ENCODE measurements at places on chromosomes 7 and 10.

- DNase-seq, result no peak
Measured at GRCh38 chr7:69781412-69781846, 183.2 kb downstream of the AUTS2 start.

DNA sequence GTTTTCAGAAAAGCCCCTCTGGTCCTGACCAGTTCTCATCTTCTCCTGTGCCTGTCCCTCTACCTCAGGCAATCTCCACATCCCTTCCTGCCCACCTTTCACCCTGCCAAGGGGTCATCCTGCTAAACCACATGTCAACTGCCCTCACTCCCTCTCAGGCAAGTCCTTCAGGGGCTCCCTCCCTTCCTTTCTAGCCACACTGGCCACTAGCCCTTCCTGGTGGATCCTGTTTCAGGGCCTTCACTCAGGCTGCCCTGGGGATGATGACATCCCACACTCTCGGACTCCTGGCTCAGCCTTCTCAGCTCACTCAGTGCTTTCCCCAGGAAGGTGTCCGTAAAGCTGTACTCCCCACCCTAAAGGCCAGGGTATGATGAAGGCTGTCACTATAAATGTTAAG is 13.4 kb downstream of the STEAP1B start:
- DNase-seq, result no peak

GRCh38 chr10:44168478-44168877 is 216.4 kb downstream of the CXCL12 start:
- DNase-seq, result no peak

DNA sequence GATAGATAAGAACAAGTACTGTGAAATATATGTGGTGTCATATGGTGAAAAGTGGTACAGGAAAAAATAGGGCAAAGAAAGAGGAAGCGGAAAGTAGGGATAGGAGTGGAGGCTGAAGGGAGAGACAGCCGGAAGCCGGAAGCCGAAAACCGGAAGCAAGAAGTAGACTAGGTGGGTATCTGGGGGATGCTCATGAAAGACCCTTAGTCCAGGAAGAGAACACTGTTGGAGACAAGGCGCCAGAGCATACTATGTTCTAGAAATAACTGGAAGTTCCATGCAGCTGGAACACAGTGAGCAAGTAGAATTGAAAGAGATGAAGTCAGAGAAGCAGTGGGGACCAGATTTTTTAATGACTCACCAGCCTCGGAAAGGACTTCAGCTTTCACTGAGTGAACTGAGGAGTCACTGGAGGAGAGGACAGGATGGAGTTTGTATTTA is 22.5 kb downstream of the ST8SIA6 start:
- no peak for DNase-seq

- no peak for DNase-seq
Measured at GRCh38 chr10:28431139-28431538, 101.8 kb upstream of the WAC start.

DNA sequence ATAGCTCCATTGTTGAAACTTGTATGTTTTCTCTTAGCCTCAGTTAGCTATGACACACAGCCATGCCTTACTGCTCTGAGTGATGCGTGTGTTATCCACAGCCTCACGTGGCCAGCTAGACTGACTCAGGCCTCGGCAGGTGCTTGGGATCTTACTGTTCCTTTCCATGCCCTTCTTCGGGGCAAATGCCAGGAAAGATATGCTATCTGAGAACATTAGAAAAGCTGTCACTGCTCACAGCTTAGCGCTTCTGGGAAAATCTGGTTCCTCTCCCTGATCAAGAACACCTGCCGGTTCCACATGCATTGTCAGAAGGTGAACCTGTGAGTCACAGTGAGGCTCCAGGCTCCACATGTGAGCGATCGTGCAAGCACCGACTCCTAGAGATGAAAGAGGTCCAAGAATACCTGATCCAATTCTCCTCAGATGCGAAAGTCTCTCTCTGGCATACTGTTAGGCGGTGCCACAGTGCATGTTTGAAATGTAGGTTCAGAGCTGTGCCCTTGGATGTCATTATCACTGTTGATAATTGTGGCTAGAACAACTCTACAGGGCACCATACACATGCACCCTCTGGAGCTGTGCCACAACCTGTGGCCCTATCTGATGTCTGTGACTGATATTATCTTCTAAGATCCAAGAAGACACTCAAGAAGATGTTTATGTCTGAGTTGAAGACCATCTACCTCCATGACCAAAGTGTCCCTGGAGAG is 247.8 kb upstream of the IGFBP3 start:
- no peak for DNase-seq

DNA sequence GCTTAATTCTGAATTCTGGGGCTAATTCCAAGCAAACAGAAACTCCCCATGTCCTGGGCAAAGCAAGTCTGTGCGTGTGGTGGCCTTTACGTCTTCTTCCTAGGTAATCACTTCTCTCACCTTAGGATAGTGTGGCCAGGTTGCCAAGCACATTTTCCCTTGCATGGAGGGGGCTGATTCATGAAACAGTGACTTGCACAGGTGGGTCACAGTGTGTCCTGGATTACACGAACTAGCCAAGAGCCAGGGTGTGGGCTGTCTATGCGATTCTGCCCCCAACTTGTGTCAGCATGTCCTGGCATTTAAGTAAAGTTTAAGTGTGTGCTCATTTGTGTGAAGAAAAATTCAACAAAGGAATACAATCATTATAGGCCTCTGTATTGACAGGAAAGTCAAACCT is 18.5 kb upstream of the SEM1 start:
- DNase-seq, result no peak

DNA sequence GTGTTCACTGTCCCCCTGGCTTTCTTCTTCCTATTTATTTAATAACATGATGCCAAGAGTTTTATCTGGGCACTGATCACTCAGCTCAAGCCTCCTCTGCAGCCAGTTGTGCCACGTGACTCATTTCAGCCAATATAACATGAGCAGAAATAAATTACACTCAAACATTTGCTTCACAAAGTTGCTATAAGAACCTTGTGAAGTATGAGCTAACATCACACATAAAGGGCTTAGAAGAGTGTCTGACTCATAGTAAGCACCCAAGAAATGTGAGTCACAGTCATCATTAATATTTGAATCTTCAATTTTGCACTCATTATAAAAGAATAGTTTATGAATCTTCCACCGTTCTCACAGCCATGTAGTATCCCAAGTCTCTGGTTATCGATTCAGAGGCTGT is 414.6 kb upstream of the NPVF start:
- no peak for DNase-seq

DNA sequence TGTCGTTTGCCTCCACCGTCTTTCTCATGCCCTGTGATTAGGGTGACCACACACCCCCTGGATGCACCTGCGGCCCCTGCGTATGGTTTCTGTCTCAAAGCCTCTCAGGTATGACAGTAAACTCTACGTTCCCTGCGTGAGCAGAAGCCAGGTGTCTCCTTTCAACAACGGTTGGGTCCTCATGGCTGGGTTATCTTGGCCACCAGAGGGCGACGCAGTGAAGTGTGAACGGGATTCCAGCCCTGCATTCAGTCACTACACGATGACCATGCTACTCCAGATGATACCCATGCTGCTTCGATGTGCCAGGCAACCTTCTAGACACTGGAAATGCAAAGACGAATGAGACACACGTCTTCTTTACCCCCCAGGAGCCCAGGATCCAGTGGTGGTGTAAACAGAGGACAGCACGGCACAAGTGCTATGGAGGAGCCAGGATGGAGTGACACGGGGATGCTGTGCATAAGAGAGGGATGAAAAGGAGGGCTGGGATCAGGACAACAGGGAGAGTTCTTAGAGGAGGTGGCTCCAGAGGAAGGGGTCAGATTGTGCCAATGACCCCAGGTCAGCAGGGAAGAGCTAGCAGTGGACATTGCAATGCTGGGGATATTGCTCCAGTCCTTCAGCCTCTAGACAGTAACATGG is 228.1 kb upstream of the PFKP start:
- DNase-seq, result no peak

All from HS-5 (cell line).